ENCODE measurements at places on chromosomes 16 and 17.

GRCh38 chr17:13725288-13725990 lies 123.7 kb upstream of the HS3ST3A1 start:
- DNase-seq: no peak

GRCh38 chr16:89936508-89936907 lies 12.0 kb upstream of the DEF8 start:
- DNase-seq: no peak

DNA sequence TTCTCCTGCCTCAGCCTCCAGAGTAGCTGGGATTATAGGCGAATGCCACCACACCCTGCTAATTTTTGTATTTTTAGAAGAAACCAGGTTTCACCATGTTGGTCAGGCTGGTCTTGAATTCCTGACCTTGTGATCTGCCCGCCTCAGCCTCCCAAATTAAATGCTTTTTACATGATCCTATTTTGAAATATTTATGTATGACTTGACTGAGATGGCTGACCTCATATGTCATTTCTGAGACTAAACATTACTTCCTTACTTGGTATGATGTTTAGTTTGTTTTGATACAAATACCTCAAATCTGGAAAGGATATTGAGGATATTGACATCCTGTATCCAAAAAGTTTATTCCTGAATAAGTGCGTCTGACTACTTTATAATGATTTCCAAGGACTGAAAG lies 11.9 kb downstream of the CALCOCO2 start:
- DNase-seq: no peak

DNA sequence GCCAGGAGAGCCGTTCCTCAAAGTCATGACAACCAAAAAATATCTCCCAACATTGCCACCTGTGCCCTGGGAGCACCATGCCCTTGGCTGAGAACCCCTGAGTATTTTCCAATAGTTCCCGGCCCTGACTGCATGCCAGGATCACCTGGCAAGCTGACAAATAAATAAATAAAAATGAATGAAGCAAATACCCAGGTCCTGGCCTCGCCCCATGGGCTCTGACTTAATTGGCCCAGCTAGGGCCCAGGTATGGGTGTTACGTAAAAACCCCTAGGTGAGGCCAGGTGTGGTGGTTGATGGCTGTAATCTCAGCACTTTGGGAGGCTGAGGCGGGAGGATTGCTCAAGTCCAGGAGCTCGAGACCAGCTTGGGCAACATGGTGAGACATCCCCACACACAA lies 2.7 kb upstream of the C16orf74 start:
- no peak for DNase-seq

- DNase-seq: no peak
Observed at GRCh38 chr17:80802626-80803450, 188.8 kb upstream of the CHMP6 start.

GRCh38 chr17:33482636-33483035 lies 189.5 kb upstream of the ASIC2 start:
- DNase-seq: no peak

DNA sequence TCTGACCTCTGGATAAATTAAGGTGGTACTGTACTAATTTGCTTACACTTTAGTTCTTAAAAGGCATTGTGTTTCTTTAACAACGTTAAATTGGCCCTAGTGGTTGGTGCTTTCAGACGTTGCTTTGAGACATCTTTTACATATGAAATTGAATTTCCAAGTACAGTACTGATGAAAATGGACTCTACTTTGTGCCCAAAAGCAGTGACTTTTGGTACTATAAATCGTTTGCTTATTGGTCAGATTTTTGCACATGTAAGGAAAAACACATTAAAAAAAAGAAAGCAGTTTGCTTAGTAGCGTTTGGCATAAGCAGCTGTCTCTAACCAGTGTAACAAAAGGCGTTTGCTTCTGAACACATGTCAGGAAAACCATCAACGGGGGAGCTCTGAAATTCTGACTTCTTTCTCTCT lies 139.6 kb downstream of the CDK5R1 start:
- DNase-seq: no peak

GRCh38 chr16:82660075-82660645 lies 33.4 kb downstream of the CDH13 start:
- no peak for DNase-seq

DNA sequence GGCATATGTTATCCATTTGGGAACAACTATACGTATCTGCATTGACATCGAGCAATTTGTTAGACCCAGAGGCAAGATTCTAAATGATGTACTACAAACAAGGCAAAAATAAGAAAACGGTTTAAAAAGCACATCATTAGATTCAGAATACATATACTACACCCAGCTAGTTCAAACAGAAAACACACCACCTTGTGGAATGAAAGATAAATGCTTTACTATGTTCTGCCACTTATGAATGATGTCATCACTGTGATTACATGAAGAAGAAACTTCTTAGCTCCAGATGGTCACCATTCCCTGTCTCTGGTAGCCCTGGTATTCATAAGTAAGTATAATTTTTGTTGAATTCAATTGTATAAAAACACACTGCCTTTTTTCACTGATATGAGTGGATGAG lies 7.8 kb downstream of the NACA2 start:
- DNase-seq: peak; percentile 1

DNA sequence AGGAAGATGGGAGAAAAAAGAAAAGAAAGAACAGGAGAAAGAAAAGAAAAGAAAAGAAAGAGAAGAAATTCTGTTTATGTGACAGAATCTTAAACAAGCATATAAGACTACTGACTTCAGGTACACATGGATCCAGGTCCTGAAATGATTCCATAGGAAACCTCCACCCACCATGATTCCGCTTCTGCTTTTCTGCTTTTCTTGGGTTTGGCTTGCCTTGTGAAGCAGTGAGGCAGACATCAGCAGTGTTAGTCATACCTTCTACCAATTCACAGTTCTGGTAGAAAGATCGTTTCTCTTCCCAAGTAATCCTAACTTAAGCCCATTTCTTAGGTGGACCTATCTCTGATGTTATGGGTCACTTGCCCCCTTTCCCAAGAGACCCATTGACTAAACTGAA lies 660.1 kb upstream of the RBFOX1 start:
- DNase-seq: no peak

DNA sequence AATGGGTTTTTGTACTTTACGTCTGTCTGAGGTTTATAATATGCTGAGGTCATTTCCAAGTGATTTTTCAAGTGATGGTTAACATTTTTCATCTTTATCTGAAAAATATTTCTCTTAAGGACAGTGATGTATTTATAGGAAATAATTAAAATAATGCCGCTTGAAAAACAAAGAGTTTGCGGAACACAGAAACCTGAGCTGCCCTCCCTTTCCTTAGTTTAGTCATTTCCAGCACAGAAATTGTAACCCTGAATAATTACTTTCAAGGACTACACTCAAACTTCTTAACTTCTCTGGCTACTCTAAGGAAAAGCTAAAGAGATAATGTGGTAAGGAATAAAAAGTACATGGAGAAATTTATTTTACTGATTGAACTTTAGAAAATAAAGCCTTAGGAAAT lies 54.6 kb downstream of the MRTFB start:
- DNase-seq: no peak

- no peak for DNase-seq
Observed at GRCh38 chr17:29172589-29172988, 7.6 kb downstream of the MYO18A start.

DNA sequence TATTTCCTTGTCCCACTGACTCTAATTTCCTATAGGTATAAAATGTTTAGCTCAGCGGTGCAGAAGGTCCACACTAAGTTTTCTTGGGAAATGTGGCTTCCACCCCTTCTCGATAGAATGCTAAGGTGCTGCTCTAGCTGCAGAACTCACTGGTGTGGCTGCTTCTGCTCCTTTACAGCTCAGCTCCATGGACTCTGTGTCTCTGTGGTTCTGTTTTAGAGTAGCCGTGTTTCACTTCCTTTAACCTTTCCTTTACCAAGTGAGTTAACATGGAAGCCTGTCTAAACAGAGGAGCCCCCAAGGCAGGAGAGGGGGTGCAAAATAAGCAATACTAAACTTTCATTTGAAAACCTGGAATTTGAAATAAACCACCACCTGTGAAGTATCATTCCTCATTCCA lies 65.3 kb downstream of the SPECC1 start:
- no peak for DNase-seq

DNA sequence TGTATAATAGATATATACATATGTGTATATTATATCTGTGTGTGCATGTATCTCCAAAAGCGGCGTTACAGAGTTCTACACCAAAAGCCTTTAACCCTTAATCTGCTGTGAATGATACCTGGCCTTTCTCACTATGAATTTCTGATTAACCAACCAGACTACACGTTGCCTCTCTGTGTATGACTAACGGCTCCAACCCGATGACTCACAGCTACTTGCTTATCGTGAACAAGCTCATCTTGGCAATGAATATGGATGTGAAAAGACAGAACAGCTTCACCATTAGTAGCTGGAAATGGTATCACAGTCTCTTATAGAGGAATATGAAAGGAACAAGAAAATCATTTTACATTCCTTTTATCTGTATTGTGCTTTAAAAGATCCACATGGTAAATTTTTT lies 23.8 kb upstream of the ARHGAP44 start:
- DNase-seq: no peak

GRCh38 chr16:49414671-49415070 lies 41.1 kb downstream of the C16orf78 start:
- no peak for DNase-seq

- no peak for DNase-seq
Observed at GRCh38 chr16:14329727-14330350, 258.7 kb downstream of the MRTFB start.

DNA sequence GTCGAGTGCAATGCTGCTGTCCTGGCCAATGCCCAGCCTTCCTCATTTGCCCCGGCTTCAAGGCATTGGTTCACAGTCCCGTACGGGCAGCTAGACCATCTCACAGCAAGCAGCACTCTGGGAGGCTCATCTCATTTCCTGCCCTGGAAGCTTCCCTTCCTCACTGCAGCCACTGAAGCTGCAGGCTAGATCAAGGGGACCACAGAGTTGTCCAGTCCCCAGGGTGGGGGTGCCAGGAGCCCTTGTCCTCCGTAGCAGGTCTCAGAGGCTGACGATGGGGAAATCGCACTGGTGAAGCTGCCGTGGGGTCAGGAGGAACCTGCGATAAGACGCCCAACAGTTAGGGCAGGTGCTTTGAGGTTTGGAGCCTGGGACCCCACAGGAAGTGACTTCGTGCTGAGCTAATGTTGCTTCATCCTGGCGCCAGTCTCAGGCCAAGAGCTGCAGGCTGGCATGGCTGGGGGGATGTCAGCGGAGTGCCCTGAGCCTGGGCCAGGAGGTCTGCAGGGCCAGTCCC lies at the start of gene SPNS3:
Gene SPNS3 (plus strand): TSS at position 426 of the 517 bp plus-strand sequence. CDS start 28 bp downstream, at position 454.
- DNase-seq: no peak

GRCh38 chr17:28327709-28328108 lies 7.6 kb downstream of the IFT20 start:
- DNase-seq: no peak

DNA sequence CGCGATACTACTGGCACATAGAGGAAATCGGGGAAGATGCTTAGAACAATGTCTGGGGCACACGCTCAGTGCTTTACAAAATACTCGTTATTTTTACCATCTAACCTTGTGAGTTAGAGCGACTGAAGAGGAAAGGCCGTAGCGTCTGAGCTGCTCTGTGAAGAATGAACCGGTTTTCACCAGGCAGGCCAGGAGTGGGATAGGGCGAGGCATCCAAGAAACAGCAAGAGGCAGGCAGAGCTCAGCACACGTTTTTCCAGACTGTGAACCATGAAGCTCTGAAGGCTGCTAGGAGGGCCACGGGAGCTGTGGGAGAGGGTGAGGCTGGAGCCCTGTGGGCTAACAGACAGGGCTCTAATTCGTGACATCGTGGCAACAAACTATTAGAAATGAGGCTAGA lies 95.5 kb downstream of the MRM3 start:
- DNase-seq: no peak

- no peak for DNase-seq
Observed at GRCh38 chr16:74202009-74202408, 94.6 kb upstream of the PSMD7 start.

GRCh38 chr17:27631897-27632725 lies 1.1 kb downstream of the LGALS9 start:
- no peak for DNase-seq

- no peak for DNase-seq
Observed at GRCh38 chr17:57589151-57590034, 155.7 kb downstream of the CCDC182 start.

GRCh38 chr16:50591209-50591608 lies 43.0 kb downstream of the NKD1 start:
- no peak for DNase-seq

- peak; percentile 69 for DNase-seq
Observed at GRCh38 chr17:58513965-58514769, at the start of gene MTMR4. MTMR4 (minus strand) TSS chr17:58514638; CDS start chr17:58514407, 231 bp downstream.

DNA sequence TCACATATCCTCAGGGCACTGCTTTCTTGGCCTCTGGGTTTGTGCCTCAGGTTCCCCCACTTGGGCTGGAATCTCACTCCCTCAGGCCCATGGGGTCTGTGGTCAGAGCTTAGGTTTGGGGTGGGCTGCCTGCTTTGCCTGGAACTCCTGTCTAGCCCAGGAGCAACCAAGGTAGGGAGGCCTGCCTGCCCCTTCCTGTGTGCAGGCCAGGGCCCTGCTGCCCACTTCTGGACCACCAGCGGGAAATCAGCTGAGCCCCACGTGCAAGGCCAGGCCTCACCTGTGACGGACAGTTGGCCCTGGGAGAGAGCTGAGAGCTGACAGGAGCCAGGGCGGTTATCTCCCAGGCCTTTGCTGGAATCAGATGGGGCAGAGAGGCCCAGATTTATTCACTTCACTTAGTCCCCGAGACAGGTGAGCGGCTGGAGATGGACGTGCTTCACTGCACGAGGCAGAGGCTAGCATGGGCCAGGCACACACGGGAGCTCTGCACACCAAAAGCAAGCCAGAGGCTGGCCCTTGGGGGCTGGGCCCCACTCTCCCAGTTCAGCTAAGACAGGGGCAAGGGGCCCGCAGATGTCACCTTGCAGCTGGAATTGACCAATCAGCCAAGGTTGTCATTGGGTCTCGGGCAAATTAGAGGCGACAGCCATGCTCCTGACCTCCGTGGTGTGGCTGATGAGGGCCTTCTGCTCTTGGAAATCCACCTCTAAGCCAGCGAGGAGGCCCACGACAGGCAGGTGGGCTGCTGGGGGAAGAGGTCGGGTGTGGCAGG lies 49.9 kb upstream of the DOC2B start:
- DNase-seq: no peak

- no peak for DNase-seq
Observed at GRCh38 chr17:72587773-72588511, 467.1 kb downstream of the SOX9 start.
